ENCODE measurements at places on chromosomes 13 and 19.

DNA sequence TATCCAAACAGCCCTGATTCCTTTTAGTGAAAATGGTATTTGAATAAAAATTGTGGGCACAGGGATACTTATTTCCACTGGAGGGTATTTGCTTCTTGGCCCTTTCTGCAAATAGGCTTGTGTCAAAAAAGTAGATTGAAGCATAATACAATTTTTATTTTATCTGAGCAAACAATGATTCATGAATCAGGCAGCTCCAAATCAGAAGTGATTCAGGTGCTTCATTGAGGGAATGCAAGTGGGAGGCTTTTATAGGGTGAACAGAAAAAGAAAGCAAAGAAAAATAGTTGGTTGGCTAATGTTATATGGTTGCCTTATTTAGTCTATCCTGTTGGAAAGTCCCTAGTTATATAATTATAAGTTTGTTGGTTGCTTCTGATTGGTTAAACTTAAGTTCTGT, 117.9 kb downstream of the ITGBL1 start:
- DNase-seq, result no peak

DNA sequence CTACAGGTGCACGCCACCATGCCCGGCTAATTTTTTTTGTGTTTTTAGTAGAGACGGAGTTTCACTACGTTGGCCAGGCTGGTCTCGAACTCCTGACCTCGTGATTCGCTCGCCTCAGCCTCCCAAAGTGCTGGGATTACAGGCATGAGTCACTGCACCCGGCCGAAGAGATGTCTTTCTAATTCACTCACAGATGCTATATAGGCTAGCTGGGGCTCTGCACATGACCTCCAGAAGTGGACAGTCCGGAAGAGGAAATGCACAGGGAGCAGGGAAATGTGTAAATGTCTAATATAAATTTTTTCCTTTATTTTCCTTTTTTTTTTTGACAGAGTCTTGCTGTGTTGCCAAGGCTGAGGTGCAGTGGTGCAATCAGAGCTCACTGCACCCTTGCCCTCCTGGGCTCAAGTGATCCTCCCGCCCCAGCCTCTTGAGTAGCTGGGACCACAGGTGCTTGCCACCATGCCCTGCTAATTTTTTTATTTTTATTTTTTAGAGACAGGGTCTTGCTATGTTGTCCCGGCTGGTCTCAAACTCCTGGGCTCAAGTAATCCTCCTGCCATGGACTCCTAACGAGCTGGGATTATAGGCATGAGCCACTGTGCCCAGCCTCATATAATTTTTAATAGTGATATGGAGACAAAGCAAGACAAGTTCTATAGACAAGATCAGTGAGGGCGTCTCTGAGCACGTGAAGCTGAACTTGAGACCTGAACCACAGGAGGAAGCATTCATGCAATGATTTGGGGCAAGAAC, 8.4 kb downstream of the GIPC1 start:
- DNase-seq, result no peak

DNA sequence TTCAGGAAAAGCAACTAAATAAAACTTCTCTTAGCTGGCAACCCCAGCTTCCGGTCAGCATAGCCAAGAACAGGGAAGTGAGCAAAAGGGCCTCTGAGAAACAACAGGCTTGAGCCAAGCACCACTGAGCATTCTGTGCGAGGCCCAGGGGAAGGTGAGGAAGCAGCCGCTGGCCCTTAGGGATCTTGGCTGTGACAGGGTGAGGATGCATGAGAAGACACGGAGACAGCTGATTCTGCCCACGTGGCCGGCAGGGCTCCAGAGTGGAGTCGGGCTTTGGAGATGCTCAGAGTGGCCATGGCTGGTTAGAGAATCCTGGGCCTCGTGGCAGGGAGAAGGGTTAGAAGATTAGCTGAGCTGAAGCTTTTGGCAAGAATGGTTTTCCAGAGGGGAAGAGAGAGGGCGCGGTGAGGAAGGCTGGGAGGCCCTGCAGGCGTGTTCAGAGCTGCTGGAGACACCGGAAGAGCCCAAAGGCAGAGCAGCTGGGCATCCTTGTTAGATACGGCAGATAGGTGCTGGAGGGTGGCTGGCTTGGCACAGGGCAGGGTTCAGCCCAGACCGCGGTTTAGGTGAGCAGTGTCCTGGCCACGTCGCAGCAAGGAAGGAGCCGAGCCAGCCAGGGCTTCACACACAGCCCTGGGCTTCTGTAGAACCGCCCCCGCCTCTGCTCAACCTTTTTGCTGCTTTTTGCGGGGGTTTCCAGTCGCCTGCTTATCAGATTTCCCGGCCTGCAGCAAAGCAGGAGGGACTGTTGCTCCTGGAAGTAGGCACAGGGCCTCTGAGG, 17.3 kb downstream of the UPF1 start:
- no peak for DNase-seq

DNA sequence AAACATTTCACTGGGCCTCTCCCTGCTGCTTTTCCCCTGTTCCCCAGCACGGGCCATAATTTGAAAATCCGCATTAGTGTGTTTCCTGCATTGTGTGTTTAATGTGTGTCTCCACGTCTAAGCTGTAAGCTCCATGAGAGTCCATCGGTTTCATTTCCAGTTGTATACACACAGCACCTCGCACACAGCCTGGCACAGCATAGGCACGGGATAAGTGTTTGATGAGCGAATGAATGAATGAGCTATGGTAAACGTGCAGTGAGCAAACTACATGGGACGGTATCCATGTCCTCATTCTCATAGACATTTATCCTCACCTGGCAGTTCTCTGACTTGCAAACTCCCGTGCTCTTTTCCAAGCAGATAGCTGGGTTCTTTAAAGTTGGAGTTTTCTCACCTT, 106.1 kb downstream of the RAB20 start:
- no peak for DNase-seq

GRCh38 chr19:6514926-6515544, 12.9 kb upstream of the TUBB4A start:
- no peak for DNase-seq

DNA sequence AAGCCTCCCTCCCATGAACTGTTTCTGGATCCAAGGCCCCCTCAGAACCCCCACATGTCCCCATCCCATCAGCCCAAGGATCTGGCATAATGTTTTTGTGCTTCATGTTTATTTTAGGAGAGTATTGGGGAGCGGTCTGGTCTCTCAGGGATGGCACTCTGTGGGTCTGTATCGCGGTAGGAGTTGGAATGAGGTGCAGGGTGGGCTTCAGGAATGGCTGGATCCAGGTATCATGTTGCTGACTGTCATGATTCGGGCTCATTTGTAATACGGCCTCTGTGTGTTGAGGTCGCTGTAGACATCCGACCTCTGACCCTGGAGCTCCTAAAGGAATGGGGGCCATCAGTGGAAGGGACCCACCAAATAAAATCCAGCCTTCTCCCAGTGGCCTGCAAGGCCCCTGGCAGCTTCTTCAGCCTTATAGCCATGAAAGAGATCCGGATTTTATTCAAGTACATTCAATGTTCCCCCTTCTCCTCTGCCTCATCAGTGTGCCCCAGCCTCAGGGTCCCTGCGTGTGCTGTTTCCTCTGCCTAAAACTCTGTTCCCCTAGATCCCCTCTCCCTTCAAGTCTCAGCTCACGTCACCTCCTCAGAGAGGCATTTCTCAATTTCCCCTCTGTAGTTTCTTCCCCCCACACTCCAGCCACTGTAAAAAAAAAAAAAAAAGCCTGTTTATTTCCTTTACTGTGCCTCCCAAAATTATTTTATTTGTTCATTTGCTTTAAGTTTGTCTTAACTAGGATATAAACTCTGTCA, 2.2 kb downstream of the HCST start:
- DNase-seq, result peak; percentile 78

Measured in Kasumi-1 (cell line).